ENCODE measurements at places on chromosomes 6 and 20. TPM values are rescaled to one million over a fixed set of nuclear protein-coding genes. Genes with fewer than 3 reads are reported as not detected.
A peak's percentile ranks its signal among the peaks of the same experiment; 100 is the strongest.

DNA sequence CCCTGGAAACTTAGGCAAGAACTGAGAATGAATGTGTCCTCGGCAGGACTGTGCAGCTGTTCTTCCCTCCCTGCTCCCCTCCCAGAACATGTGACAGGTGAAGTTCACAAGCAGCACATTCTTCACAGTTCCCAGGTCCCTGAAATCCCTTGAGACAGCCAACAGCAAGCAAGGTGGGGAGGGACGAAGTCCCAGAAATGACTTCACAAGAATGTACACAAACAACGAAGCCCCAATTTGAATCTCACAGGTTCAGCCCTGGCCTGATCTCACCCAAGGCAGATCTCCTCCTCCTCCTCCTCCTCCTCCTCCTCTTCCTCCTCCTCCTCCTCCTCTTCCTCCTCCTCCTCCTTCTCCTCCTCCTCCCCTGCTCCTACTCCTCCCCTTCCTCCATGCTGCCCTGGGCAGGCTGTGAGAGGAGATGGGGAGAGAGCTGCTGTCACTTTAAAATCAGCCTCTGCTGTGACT is 32.4 kb downstream of the WRNIP1 start:
- no peak overlapping the region for H3K4me3 ChIP-seq
- H3K36me3 ChIP-seq, result no peaks in the 10 kb centered on the region
- no peaks in the 10 kb centered on the region for H3K4me1 ChIP-seq
- no peak overlapping the region for H3K27ac ChIP-seq
- no peaks in the 10 kb centered on the region for H3K27me3 ChIP-seq

- H3K36me3 ChIP-seq, result no peaks in the 10 kb centered on the region
- no peaks in the 10 kb centered on the region for H3K27me3 ChIP-seq
- H3K4me1 ChIP-seq, result no peaks in the 10 kb centered on the region
- no peak overlapping the region for H3K4me3 ChIP-seq
Measured at GRCh38 chr6:11460837-11461661, 76.5 kb upstream of the TMEM170B start.

GRCh38 chr20:5122873-5123260 is 3.1 kb upstream of the PCNA start:
- no peaks in the 10 kb centered on the region for H3K4me1 ChIP-seq
- H3K27ac ChIP-seq, result no peak overlapping the region
- H3K36me3 ChIP-seq, result no peaks in the 10 kb centered on the region
- H3K27me3 ChIP-seq, result no peaks in the 10 kb centered on the region
- no peak for DNase-seq

DNA sequence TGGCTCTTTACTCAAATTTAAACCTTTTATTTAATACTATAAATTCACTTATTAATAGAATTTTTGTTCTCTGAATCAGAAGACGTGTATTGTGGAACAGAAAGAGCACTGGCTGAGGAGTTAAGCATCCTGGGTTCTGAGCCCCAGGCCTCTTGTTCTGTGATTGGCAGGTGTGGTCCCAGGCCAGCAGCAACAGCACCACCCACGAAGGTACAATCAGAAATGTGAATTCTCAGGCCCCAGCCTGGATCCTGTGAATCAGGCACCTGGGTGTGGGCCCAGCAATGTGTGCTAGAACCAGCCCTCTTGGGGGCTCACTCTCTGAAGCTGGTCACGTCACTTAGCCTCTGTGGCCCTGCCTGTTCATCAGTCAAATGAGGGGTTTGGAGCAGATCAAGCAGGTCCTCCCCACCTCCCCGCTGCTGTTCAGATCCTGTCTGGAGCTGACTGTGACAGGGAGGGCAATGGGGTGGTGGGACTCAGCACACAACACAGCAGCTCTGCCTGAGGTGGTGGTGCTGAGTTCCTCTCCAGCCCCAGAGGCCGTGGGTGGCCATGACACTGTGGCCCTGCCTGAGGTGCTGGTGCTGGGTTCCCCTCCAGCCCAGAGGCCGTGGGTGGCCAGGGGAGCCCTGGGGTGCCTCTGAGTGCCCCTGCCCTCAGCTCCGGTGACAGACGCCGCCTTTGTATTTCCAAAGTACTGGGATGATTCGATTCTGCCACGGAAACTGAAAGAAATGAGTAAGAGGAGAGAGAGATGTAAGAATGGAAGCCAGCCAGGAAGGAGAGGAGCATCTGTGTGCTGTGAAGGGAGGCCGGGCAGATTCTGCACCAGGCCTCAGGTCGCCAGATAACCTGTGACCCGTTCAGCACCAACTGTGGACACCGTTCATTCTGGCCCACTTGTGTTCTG is 41.6 kb upstream of the FRMD1 start:
- H3K4me1 ChIP-seq, result no peaks in the 10 kb centered on the region
- H3K27me3 ChIP-seq, result no peaks in the 10 kb centered on the region
- H3K4me3 ChIP-seq, result no peak overlapping the region
- no peaks in the 10 kb centered on the region for H3K36me3 ChIP-seq

- DNase-seq, result peak; percentile 44
- peaks cover 8% of the 10 kb centered on the region for H3K4me1 ChIP-seq
- peaks cover 89% of the 10 kb centered on the region for H3K27me3 ChIP-seq
- no peaks in the 10 kb centered on the region for H3K36me3 ChIP-seq
Measured at GRCh38 chr20:63032861-63033793, 26.4 kb upstream of the BHLHE23 start.

- DNase-seq, result no peak
- no peak overlapping the region for H3K4me3 ChIP-seq
Measured at GRCh38 chr6:19632230-19632629, 204.9 kb upstream of the ID4 start.

AIF1 gene
- 35.2 TPM for total RNA-seq

CTCFL gene
- not detected for total RNA-seq

- no peaks in the 10 kb centered on the region for H3K27me3 ChIP-seq
- no peaks in the 10 kb centered on the region for H3K4me1 ChIP-seq
- peak; percentile 91 for DNase-seq
- no peaks in the 10 kb centered on the region for H3K36me3 ChIP-seq
Measured at GRCh38 chr6:151763938-151764680, 43.4 kb upstream of the ESR1 start.

DNA sequence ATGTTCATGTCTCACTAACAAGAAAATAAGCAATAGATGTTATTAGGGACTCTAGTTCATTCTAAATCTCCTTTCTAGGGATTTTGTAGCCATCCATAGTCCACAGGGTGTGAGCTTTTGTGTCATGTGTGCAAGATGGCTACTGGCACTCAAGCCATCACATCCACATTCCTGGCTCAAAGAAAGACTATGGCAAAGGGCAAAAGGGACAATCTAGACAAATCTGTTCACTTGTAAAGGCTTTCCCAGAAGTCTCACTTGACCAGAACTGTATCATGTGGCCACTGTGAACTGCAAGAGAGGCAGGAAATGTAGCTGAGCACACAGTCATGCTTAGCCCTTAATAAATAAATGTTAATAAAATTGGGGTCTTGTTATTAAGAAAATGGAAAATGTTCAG is 212.6 kb upstream of the EXOC2 start:
- DNase-seq, result no peak
- H3K36me3 ChIP-seq, result no peaks in the 10 kb centered on the region
- no peak overlapping the region for H3K27ac ChIP-seq
- no peaks in the 10 kb centered on the region for H3K27me3 ChIP-seq

FAM229B gene
- total RNA-seq, result 13.8 TPM

DNA sequence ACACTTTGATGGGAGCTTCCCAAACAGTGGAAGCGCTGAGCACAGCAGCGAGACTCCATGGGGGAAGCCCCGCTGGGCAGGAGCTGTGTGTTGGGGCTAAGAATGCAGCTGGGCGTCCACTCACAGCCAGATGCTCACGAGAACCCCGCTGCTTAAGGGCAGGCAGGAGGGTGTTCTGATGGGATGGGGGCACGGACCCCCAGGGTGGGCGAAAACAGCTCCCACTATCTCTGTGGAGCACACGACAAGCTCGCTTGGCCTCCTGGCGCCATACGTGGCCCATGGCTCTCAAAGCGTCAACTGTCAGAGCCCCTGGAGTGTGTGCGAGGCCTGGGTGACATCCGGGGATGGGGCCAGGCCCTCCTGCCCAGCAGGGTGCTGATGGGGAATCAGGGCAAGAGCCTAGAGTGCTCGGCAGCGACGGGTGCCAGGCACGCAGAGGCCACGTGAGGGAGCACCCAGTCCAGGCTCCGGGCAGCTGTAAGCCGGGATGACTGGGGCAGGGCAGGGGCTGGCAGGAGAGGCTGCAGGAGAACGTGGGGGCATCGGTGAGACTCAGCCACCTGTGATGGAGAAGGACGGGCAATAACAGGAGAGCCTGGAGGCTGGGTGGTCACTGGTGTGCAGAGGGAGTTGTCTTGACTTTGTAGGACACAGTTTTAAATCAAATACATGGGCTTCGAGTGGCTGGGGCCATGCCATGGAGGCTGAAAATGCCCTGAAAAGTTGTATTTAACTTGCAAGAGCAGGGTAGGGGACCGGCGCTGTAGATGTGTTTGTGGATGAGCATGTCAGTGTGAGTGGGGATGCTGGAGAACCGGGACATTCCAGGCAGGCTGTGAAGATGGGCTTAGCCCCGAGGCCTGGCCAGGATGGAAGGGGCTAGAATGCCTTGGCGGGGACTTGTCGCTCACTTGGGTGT is 27.3 kb downstream of the PYGB start:
- H3K36me3 ChIP-seq, result peaks cover 66% of the 10 kb centered on the region
- H3K4me1 ChIP-seq, result no peaks in the 10 kb centered on the region
- H3K27ac ChIP-seq, result peak overlapping the region; percentile 76
- H3K4me3 ChIP-seq, result no peak overlapping the region
- DNase-seq, result peak; percentile 67
- no peaks in the 10 kb centered on the region for H3K27me3 ChIP-seq

GRCh38 chr6:5072440-5072839 is 12.7 kb upstream of the PPP1R3G start:
- H3K4me3 ChIP-seq, result no peak overlapping the region
- no peaks in the 10 kb centered on the region for H3K27me3 ChIP-seq

BCKDHB gene
- total RNA-seq, result 15.1 TPM
